ENCODE measurements at places on chromosomes 3 and 15. TPM values are rescaled to one million over a fixed set of nuclear protein-coding genes. Genes with fewer than 3 reads are reported as not detected.

- H3K4me3 ChIP-seq: no peak overlapping the region
- H3K36me3 ChIP-seq: no peaks in the 10 kb centered on the region
- DNase-seq: no peak
Observed at GRCh38 chr3:15181511-15181910, 24.5 kb upstream of the CAPN7 start.

DNA sequence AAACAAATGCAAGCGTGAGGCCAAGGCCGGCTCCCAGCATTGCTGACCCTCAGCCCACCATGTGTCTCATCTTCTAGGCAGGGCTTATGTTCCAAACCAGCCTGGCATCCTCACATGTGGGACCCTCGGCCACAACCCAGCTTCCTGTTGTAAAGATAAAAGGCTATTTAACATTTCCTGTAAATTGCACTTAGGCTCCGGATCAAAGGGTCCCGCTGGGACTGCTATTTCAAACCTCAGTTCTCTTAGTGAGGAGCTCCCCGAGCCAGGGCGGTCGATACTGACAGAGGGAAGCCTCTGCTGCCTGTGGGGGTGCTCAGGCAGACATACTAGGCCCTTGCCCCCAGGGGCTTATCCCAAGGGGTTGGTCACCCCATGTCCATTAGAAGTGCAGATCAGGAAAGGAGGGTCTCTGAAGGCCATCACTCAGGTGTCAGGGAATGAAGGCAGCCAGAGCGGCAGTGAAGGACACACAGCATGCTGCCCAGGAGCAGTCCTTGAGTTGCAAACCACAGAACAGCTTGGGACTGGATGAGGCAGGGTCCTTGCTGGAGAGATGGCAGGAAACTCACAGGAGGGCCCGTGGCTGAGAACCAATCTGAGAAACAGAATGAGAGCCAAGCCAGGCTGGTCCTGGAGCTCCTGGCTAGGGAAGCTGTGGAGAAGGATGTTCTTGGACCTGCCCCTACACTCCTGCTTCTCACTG, 239.9 kb downstream of the TLE3 start:
- H3K27me3 ChIP-seq: no peaks in the 10 kb centered on the region
- H3K4me1 ChIP-seq: peaks cover 16% of the 10 kb centered on the region
- no peaks in the 10 kb centered on the region for H3K36me3 ChIP-seq

DNA sequence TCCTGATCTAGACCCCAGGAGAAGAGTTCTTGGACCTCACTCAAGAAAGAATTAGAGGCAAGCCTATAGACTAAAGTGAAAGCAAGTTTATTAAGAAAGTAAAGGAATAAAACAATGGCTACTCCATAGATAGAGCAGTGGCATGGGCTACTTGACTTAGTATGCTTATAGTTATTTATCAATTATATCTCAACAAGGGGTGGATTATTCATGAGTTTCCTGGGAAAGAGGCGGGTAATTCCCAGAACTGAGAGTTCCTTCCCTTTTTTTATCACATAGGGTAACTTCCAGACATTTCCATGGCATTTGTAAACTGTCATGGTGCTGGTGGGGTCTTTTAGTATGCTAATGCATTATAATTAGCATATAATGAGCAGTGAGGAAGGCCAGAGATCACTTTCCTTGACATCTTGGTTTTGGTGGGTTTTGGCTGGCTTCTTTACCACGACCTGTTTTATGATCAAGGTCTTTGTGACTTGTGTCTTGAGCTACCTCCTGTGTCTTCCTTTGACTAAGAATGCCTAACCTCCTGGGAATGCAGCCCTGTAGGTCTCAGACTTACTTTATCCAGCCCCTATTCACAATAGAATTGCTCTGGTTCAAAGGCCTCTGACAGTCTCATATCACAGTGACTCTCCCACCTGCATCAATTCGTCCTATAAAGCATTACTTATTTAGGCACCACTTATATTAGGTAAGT, 35.3 kb upstream of the PLSCR2 start:
- no peaks in the 10 kb centered on the region for H3K27me3 ChIP-seq
- H3K27ac ChIP-seq: no peak overlapping the region
- no peaks in the 10 kb centered on the region for H3K4me1 ChIP-seq
- no peaks in the 10 kb centered on the region for H3K36me3 ChIP-seq

DNA sequence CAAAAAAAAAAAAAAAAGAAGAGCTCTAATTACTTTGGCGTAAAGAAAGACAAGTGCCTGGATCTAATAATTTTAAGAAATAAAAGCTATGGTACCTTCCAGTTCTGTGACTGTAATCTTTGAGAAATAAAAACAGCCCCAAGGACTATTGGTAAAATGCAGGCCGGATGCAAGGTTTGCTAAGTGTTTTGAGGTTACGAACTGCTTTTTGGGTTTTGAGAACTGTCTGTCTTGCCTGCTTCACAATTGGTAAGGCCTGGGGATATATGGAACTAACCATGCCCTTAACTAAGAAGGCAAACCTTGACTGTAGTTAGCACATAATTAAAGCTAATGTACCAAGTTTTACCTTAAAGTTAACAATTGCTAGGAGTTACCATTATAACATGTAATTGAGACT, 388.4 kb upstream of the CBLB start:
- DNase-seq: no peak
- H3K4me3 ChIP-seq: no peak overlapping the region
- H3K27ac ChIP-seq: no peak overlapping the region
- no peaks in the 10 kb centered on the region for H3K4me1 ChIP-seq

Gene FAM174B
- total RNA-seq: 3.9 TPM
